ENCODE measurements at places on chromosomes 1 and 21. TPM values are rescaled to one million over a fixed set of nuclear protein-coding genes. Genes with fewer than 3 reads are reported as not detected.

GRCh38 chr1:37570528-37571334 lies 14.0 kb downstream of the DNALI1 start:
- no peak for DNase-seq

- DNase-seq = no peak
Observed at GRCh38 chr21:28604946-28605537, 387.6 kb downstream of the LTN1 start.

GRCh38 chr1:231053493-231054162 lies 13.6 kb upstream of the FAM89A start:
- DNase-seq = peak; percentile 50

DNA sequence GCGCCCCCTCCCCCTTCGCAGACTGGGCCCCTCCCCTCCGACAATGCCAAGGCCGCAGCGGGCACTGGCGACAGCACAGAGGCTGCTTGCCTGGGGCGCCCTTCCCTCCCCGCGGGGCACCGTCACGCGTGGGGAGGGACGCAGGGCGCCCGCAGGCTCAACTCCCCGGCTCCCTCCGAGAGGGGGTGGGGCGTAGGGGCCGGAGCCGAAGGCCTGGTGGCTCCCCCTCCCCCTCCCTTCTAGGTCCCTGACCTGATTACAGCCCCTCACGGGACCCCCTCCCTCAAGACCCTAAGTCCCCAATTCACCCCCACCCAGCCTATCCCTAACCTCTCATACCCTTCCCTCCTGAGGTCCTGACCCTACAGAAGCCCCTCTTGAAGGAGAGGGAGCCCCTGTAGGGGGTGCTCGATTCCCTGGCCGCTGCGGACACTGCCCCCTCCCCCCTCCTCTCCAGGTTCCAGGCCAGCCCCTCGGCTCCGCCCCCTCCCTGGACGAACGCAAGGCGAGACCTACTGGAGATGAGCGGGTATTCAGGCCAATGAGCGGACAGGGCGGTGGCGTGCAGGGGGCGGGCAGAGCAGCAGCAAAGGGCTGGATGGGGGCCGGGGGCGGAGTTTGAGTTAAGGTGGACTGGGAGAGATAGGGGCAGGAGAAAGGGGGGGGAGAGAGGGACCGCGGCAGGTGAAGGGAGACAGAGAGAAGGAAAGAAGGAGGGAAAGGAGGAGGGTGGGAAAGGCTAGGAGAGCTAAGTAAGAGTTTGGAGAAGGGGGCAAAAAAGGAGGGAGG lies 733 bp upstream of the ZBTB7B start:
- peak; percentile 98 for DNase-seq

DNA sequence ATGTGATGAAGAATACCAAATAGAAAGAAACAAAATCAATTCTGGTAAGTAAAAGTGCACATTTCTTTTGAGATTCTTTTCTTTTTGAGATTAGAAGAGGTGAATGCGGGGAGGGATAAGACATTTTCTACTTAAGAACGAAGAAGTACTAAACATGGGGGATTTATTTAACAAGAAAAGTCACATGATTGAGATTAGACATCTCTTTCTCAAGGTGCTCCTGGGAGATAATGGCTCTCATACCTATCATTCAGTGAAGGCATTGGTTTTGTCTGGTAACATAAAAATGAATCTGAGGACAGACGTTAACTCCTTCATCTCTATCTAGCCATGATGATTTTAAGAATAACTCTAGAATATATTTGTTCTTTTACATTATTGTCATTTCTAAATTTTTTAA lies 147.9 kb upstream of the SAMSN1 start:
- peak; percentile 24 for DNase-seq

DNA sequence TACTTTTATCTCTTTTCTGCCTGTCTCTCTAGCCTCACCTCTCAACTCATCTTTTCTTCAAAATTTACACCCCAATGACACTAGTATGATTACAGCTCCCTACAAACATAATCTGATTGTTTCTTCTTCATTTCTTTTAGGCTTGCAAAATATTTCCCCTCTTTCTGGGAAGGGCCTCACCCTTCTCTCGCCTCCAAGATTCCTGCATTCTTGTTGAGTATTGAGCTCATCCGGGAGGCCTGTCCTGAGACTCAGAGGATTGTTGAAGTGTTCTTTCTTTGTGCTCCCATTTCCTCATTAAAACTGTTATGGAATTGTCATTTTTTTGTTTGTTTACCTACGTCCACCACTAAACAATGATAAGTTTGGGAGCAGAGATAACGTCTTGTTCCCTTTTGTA lies 99.1 kb upstream of the CHRM3 start:
- DNase-seq = no peak

DNA sequence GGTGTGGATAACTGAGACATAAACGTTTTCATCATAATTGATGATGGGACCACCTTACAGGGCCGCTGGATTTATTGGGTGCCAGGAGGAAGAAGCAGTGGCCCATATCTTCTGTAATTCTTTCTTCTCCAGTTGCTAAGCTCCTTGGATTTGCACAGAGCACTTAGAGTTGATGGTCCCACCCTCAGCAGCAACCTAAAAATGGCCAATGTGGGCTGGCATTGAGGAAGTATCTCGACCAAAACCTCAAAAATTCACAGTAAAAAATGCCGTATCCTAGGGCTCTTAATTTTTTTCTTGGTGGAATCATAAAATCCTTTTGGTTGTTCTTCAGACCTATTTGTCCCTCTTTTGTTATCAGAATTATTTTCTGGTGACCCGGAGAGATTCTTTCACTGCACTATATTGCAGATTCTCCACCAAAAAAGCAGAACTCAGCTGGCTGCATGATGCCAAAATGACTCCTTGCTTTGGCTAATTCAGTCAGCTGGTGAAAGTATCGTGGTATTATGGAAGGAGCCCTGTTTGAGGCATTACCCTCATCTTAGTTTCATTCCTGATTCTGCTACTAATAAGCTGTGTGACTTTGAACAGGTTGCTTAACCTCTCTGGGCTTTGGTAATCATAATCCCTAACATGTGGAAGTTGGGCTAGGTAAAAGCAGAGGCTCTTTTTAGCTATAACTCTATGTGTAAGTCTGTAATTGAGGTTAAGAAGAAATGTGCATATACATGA lies 27.6 kb downstream of the KIRREL1 start:
- no peak for DNase-seq

- DNase-seq = no peak
Observed at GRCh38 chr1:173052681-173053196, 2.0 kb upstream of the TNFSF18 start.

DNA sequence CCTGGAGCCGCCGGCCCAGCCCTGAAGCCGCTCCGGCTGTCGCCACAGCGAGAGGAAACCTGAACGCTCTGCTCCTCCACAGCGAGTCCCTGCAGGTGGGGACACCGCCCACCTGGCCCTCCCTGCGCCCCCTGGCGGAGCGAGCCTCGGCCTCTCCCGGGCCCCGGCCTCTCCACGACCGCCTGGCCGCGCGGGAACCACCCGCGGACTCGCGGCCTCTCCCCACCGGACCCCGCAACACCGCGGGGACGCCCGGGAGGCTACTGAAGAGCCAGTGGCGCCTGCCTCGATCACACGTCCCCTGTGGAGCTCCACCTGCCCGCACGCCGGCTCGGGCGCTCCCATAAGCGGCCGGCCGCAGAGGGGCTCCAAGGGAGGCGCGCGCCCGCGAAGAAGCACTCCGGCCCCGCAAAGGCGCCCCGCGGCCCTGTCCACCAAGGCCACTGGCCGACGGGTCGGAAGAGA lies 109.6 kb downstream of the KCNN3 start:
- peak; percentile 83 for DNase-seq

DNA sequence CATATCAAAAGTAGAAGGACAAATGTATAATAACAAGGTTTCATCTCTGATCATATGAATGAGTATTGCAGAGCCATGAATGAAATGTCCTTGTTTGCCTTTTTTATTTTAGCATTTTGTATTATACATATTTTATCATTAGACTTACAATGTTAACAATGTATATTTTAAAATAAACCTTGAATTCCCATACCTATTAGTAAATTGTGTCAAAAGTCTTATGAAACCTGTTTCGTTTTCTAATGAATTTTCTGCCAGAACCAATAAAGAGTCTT lies 646 bp downstream of the DNAJB4 start:
- no peak for DNase-seq

GRCh38 chr1:170568197-170568596 lies 36.2 kb downstream of the GORAB start:
- DNase-seq = no peak

DNA sequence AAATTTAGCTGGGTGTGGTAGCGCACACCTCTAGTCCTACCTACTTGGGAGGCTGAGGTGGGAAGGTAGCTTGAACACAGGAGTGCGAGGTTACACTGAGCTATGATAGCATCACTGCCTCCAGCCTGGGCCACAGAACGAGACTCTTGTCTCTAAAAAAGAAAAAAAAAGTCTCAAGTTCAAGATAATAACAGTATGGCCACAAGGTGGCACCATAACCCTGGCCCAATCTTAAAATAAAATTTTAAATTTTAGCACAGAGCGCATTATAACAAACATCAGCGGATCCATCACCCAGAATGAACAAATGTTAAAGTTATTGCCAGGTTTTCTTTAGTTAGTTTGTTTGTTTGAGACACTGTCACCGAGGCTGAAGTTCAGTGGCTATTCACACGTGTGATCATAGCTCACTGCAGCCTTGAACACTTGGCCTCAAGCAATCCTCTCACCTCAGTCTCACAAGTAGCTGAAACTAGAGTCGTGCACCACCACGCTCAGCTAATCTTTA lies 2.9 kb upstream of the HTR6 start:
- DNase-seq = no peak

- no peak for DNase-seq
Observed at GRCh38 chr21:34775793-34776192, 107.0 kb downstream of the CLIC6 start.

DNA sequence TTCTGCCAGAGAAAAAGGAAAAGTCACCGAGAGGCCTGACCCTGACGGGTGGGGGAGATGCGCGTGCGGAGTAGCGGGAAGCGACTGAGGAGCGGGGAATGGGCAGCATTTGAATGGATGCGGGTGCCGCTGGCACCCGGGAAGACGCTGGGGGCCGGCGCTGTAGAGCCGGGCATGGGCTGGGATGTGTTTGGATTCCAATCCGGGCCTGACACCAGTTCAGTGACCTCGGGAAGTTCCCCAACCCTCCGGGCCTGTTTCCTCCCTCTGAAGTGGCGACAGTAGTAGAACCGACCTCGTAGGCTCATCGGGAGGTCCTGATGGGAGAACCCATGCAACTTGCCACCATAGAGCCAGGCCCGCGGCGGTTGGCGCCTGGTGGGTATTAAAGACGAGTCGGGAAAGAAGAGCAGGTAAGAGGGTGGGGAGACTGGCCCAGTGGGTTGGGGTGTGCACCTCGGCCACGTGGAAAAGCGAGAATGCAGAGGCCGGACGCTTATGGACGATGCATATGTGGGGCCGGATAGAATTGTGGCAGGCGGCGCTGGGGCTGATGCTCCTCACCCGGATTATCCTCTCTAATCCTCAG lies 642 bp upstream of the SLC16A1 start:
- no peak for DNase-seq

GRCh38 chr1:184039126-184039525 lies 1.6 kb upstream of the COLGALT2 start:
- DNase-seq = no peak

DNA sequence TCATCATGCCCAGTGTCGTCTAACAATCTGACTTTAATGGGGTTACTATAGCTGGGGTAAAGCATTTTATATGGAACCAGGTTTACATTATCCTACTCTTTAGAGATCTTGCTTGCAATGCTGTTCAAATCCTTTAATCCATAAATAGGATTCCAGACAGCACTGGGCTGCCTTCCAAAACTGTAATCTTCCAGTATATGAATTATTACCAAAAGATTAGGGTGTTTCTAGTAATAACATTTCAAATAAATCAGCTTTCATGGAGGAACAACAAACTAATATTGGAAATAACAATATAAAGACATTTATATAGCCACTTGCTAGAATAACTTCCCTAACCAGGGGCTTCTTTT lies 88.6 kb upstream of the PLXNA2 start:
- DNase-seq = no peak

DNA sequence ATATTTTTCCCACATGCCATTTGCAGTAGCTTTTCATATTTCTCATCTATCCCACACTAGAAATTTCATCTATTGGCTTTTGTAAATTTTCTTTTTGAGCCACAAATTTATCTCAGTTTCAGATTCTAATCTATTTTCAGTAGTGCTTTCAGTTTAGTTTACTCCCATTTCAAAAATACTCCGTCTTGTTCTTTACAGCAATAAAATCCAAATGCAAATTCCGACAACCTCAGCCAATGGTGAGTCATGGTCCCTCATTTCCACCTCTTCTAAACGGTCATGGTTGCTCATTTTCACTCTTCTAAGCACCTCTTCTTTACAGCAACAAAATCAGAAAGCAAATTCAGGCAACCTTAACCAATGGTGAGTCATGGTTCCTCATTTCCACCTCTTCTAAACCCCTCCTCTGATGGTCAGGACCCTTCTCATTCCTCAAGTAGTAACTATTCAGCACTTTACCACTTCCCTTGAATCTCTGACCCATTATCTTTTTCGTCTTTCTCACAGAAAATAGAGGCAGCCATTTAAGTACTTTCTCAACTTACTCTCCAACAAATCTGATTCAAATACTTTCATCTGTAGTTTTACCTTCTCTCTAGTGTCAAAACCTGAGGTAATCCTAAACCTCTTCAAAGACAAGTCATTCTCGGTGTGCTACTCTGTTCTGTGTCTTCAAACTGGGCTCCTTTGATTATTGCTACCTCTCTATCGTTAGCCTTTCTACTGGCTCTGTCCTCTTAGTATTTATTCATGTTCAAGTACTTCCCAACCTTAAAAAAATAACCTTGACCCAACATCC lies 34.4 kb downstream of the C21orf91 start:
- DNase-seq = no peak

GRCh38 chr1:168136709-168137514 lies at the start of gene GPR161:
Gene GPR161 (minus strand): TSS chr1:168136930. CDS start chr1:168104850, 32,080 bp downstream.
- DNase-seq = peak; percentile 88

- no peak for DNase-seq
Observed at GRCh38 chr21:43751955-43752591, 24.0 kb downstream of the CSTB start.

GRCh38 chr1:84350550-84350949 lies 47.7 kb upstream of the DNASE2B start:
- DNase-seq = no peak

GRCh38 chr1:156936721-156937220 lies 16.3 kb downstream of the LRRC71 start:
- no peak for DNase-seq

GRCh38 chr1:12229835-12230548 lies at the start of gene VPS13D:
Gene VPS13D (plus strand): TSS chr1:12230030. CDS start chr1:12234267, 4,237 bp downstream.
- DNase-seq = peak; percentile 96

Gene MAP3K21
- polyA plus RNA-seq = 0.65 TPM

Gene C1orf94
- not detected for polyA plus RNA-seq

Gene AVPR1B
- not detected for polyA plus RNA-seq

Gene NOL9
- polyA plus RNA-seq = 35.6 TPM

Gene PYCR2
- polyA plus RNA-seq = 208 TPM

Gene MYCL
- 17.1 TPM for polyA plus RNA-seq

Gene TRIM67
- polyA plus RNA-seq = 0.60 TPM

Gene SELENBP1
- polyA plus RNA-seq = 47.1 TPM

Gene C1orf185
- not detected for polyA plus RNA-seq

Gene PLEKHA6
- 0.01 TPM for polyA plus RNA-seq

Gene TIE1
- 0.66 TPM for polyA plus RNA-seq

Gene RAB13
- polyA plus RNA-seq = 80.2 TPM
